ENCODE measurements at places on chromosomes 6 and 20.

DNA sequence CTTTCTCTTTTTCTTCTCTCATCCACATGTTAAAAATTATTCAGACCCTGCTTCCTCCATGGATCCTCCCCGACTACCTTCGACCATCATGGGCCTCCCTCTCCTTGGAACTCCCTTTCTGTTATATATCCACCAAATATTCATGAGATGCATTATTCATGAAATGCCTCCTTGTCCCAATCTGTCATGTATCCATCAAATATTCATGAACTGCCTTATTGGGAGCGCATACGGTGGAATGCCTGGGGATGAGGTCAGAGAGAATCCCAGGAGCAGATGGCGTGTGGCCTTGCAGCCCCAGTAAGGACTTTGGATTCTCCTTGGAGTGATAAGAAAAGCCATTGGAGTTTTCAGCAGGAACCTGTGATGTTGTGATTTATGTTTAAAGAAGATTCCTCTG is 97.0 kb downstream of the NRN1 start:
- no peak for DNase-seq

DNA sequence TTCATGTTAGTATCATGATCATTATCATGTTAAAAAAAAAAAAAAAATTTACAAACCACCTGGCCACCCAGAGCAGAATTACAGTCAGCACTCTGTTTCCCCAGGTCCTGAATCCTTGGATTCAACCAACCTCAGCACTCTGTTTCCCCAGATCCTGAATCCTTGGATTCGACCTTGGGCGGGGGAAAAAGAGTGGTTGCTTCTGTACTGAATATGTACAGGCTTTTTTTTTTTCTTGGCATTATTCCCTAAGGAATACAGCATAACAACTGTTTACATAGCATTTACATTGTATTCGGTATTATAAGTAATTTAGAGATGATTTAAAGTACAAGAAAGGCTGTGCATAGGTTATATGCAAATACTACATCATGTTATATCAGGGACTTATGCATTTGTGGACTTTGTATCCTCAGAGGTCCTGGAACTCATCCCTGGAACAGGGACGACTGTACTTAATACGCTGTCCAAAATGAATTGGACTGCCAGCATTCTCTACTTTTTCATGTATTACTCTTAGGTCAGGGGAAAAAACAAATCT is 31.2 kb downstream of the GCNT2 start:
- no peak for DNase-seq

GRCh38 chr6:162147281-162147680 is 580.3 kb downstream of the PRKN start:
- DNase-seq, result no peak

DNA sequence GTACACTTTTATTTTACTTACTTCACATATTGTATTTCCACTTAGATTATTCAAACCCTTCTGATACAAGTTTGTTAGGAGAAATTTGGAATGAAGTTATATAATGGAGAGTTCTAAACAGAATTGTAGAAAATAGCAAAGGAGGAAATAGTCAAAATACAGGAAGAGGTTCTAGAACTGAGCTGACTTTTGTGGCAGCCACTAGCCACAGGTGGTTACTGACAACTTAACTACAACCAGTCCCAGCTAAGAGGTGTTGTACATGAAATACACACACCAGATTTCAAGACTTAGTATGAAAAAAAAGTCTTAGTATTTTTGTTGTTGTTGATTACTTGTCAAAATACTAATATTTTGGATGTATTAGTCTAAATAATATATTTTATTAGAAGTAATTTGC is 727.4 kb upstream of the CITED2 start:
- DNase-seq, result no peak

DNA sequence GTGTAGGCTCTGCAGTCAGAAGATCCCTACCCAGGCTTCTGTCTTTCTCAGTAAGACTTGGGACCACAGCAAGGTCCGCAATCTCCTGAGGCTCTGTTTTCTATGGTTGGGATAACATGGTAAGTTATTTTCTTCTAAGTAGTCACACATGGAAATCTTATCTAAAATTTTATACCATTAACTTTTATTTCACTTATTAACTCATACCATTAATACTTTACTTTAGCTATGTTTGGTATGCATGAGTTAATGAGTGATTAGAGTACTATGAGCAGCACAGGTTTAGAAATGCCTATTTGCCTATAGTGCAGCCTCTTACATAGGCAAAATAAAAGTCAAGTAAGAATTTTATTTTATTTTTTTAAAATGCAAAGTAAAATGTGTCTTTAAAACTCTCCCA is 27.2 kb downstream of the GINM1 start:
- DNase-seq, result no peak

- DNase-seq, result no peak
Measured at GRCh38 chr20:62265365-62265764, 27.0 kb downstream of the OSBPL2 start.

DNA sequence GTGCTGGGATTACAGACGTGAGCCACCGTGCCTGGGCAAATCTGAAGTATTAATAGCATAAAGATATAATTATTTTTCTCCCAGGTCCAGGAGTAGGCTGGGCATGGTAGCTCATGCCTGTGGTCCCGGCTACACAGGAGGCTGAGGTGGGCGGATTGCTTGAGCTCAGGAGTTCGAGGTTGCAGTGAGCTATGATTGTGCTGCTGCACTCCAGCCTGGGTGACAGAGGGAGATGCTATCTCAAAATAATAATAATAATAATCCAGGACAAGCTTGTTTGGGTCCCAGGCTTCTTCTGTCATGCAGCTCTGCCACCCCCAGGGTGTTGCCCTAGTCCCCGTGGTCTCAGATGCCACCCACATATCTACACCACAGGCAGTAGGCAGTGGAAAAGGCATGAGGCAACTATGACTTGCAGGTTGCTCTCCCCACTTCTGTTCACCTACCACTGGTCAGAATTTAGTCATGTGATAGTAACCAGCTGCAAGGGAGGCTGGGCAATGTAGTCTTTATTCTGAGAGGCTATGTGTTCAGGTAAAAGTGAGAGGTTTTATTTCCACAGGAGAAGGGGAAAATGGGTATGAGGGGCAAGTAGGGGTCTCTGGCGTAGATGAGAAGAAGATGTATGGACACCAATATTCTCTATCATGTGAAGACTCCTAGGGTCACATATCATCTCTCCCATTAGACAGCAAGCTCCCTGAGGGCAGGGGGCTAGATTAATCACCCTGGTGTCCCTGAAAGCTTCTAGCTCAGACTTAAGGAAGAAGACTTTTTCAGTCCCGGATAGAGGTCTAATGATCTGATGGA is 25.7 kb downstream of the TCF15 start:
- no peak for DNase-seq

GRCh38 chr6:160035693-160036330 is 66.9 kb downstream of the IGF2R start:
- no peak for DNase-seq

DNA sequence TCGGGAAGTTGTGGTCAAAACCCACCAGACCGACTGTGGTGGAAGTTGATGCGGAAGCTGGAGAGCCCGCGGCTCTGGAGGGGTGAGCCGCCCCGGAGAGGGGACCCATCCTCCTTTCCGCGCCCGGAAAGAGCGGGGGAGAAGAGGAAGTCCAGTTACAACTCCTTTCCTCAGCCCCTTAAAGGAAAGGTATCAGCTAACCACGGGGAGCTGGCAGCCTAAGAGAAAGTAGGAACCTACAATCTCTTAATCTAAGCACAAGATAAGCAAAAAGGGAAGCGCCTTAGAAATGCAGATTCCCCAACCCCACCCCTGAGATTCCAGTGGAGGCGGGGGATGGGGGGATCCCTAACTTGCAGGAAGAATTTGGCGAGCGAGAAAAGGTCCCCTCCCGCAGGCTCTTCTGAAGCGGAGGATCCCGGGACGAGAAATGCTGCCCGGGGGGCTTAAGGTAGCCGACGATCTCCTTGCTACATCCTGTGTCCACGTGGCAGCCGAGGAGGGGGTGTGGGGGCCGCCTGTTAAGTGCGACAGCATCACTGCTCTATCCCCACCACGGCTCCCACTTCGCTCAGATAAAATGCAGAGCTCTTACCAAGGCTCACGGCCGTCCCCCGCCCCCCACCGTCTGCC is 87.5 kb downstream of the ZFP64 start:
- no peak for DNase-seq

- DNase-seq, result no peak
Measured at GRCh38 chr6:87279196-87279595, 43.2 kb upstream of the SMIM8 start.

- no peak for DNase-seq
Measured at GRCh38 chr6:146574211-146574610, 24.6 kb upstream of the ADGB start.

DNA sequence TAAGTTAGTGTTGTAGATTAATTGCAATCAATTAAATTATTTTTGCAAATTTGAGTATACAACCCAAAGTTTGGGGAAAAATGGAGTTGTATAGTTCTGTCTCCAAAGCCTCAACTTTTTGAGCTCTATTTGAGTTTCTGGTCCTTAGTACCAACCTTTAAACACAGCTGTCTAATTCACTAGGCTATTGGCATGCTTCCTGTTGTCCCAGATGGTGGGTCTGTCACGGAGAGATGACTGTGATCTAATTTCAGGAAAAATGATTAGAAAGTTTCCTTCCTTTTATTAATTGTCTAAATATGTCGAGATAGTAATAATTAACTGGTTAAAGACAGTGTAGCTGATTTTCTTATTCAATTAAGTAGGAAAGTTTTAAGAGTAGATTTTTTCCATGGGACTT is 109.6 kb downstream of the SCAF8 start:
- no peak for DNase-seq

All from stimulated activated CD8-positive, alpha-beta memory T cell treated with anti-CD3 and anti-CD28 coated beads, Interleukin-4, amount 100 ng/mL, for 1 hour (primary cell).